ENCODE measurements at places on chromosomes 2 and 18.
A peak's percentile ranks its signal among the peaks of the same experiment; 100 is the strongest.

DNA sequence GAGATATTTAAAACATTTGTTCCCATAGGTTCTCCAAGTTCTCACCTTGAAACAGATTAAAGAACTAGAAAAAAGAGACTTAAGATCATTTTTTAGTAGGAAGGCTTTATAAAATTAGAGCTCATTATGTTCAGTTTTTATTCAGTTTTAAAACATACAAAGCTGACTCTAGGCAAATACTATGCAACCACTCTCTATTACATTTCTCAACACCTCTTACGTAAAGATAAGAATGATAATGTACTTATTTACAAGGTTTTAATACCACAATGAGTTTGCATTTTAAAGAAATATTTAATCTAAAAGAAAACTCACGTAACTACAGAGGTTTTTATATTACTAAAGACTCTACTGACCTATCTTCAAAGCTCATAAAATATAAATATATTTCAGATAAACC, 68.8 kb downstream of the TMEM131 start:
- no peak for DNase-seq

DNA sequence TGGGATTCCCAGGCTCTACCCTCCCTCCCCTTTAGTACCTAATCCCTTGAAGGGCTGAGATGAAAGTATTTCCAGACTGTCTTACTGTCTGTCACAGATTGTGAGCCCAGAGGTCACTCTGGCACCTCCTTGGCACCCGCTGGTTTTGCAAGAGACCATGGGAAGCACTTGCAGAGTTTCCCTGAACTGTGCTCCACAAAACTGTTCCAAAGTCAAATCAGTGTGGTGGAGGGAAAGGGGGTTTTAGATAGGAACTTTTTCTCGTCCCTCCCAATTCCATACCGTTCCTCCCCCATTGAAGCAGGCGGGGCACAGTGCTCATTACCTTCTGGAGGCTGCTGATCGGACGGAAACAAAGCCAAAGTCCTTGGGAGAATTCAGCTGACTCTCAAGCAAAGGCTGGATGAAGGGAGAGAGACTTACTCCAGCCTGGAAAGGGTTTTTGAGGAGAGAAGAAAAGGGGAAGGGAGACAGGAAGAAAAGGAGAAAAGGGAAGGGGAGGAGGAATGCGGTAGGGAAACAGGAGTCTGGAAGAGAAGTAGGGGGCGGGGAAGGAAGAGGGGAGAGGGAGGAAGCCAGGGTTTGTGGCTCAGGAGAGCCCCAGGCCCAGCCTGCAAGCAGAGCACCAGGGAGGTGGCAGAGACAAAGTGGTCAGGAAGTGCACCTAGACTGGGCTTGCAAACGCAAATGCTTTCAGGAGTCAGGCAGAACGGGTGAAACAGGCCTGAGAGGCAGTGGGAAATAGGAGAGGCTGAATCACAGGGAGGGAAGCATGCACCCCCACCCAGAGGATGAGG, 88.4 kb upstream of the SP3 start:
- DNase-seq: no peak

GRCh38 chr2:120480903-120481445, 135.0 kb downstream of the INHBB start:
- DNase-seq: no peak

- DNase-seq: no peak
These were observed 492.2 kb upstream of the RAB12 start for GRCh38 chr18:8117006-8117371.

DNA sequence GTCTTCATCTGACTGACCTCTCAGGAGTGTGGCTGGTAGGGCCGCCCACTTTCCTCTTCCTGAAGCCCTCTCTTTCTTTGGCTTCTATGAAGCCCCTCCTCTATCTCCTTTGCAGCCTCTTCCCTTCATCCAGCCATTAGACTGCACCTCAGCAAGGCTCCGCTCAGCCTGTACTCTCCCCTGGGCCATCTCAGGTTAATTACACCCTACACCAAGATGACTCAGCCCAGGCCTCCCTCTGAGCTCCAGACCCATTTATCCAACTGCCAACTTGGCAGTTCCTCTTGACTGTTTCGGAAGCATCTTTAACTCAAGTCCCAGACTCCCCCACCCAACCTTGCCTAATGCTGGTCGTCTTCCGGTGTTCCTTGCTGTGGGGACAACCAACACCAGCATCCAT, 5.8 kb upstream of the WNT6 start:
- peak; percentile 61 for DNase-seq

- DNase-seq: no peak
These were observed 30.3 kb downstream of the TNS1 start for GRCh38 chr2:217972490-217972889.

GRCh38 chr2:28366496-28367282, 26.0 kb upstream of the FOSL2 start:
- DNase-seq: no peak

- no peak for DNase-seq
These were observed 149.5 kb downstream of the SPP2 start for GRCh38 chr2:234199996-234200395.

DNA sequence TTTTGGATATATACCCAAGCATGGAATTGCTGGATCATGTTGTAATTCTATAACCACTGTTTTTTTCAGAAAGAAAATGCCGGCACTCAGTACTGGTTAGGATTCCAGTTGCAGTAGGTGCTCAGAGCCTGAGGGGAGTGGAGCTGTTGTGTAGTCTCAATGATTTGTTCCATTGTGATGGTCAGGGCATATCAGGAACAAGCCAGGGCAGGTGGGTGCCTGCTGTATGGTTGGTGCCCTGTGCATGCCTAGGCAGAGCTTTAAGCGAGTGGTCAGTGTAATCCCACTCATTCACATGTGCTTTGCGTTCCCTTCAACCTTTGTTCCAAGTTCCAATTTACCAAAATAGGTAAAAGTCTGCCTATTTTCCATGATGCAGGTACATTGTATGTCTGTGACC, 100.9 kb downstream of the FHOD3 start:
- DNase-seq: no peak

DNA sequence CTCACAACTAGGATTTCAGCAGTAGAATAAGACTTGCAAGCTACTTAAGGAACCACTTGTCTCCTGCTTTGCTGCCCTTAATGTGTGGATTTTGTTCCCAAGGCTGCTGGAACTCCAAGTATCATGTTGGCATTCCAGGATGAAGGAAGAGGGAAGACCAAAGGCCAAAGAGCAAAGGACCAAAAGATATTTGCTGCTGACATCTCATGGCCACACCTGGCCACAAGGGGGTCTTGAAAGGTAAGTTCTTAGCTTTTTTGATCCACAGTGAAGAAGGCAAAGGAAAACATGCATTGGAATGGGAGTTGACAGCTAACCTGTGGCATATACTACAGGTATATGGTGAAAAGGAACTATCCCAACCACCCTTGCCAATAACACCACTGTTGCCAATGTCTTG, 3.9 kb upstream of the MATN3 start:
- no peak for DNase-seq

DNA sequence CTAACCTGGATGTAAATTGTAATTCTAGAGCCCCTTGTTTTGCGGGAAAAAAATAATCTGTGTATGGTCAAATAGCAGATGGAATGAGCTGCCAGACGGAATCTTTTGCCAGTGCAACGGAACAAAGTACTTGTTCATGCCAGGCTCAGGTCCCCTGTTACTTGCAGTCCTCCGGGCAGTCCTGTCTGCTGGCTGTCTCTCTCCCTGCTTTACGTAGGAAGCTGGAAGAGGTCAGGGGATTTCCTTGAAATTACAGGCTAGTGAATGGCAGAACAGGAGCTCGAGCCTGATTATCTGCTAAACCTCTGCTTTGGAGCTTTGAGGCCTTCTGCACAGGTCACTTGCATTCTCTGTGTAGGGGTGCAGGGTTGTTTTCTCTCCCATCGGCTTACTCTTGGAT, 54.8 kb downstream of the LRRFIP1 start:
- no peak for DNase-seq

GRCh38 chr2:225182126-225182525, 139.9 kb upstream of the DOCK10 start:
- no peak for DNase-seq

- no peak for DNase-seq
These were observed 652.6 kb downstream of the BCL11A start for GRCh38 chr2:59900728-59901452.

- no peak for DNase-seq
These were observed 133.4 kb downstream of the CABLES1 start for GRCh38 chr18:23268641-23269040.

GRCh38 chr2:71736986-71737385, 283.6 kb downstream of the DYSF start:
- DNase-seq: peak; percentile 19

GRCh38 chr18:62371436-62371835, 46.3 kb downstream of the TNFRSF11A start:
- DNase-seq: no peak

- DNase-seq: no peak
These were observed 108.2 kb upstream of the MYCN start for GRCh38 chr2:15832030-15832709.

DNA sequence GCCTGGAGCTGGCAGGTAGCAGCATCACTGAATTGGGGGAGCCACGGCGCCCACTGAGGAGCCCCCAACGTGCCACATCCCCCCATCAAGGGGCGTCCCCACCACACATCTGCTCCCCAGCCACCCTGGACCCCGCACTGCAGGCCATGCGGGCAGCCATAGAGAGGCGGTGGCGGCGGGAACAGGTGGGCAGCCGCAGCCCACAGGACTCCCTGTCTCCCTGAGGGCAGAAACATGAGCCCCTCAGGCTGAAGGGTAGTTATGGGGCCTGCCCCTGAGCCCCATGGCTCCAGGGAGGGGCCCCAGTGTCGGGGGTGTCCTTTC, 26.6 kb downstream of the CROCC2 start:
- DNase-seq: no peak

DNA sequence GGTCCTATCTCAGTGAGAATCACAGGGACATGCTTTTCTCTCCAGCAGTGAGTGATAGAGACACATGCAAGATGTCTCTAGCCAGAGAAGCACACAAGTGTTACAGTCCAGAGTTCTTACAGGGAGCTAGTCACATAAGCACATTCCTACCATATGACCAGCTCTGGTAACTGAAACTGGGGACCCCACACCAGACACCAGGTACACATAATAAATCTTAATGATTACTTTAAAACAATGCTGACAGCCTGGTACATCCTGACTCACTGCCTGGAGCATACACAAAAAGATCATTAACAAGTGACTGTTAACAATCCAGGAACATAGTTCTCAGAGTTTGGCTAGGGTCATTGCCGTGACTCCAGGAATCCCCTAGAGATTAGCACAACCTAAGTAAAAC, 53.6 kb downstream of the GALNT1 start:
- DNase-seq: peak; percentile 79

- no peak for DNase-seq
These were observed 2.5 kb downstream of the SALL3 start for GRCh38 chr18:78981989-78982620.

DNA sequence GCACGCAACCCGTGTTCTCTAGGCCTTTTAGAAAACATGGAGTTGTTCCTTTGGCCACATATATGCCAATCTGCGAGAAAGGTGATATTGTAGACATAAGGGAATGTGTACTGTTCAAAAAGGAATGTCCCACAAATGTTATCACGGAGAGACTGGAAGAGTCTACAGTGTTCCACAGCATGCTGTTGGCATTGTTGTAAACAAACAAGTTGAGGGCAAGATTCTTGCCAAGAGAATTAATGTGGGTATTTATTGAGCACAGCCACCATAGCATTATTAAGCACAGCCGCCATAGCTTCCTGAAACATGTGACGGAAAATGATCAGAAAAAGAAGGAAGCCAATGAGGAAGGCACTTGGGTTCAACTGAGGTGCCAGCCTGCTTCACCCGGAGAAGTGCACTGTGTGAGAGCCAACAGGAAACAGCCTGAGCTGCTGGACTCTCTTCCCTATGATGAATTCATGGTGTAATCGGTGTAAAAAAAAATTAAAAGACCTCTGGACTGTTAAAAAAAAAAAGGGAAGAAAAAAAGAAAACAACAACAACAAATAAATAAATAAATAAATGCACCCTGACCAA, 29.0 kb upstream of the REL start:
- DNase-seq: no peak

DNA sequence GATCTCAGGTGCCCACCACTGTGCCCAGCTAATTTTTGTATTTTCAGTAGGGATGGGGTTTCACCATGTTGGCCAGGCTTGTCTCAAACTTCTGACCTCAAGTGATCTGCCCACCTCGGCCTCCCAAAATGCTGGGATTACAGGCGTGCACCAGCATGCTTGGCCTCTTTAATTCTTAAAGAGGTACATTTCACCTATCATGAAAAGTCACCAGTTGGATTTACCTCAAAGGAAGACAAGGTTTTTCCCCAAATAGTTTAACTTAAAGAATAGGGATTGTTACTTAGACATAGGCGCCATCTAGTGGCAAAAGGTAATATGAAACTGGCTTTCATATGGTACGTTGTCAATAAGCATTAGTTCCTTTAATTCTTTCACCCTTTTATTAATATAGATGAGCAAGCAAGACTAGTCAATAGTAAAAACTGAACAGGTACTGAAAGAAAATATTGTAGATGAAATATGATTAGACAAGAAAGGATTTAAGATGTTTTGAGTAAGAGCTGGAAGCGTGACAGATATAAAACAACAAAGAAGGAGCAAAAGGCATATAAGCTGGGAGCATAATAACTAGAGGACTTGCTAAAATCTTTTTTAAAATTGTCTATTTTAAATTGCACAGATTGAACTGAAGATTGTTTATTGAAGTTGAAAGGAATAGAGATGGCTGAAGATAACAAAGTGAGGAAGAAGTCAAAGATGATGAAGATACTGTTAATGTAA, 35.0 kb upstream of the PSMD14 start:
- DNase-seq: peak; percentile 48

GRCh38 chr18:44123743-44124142, 556.9 kb upstream of the SETBP1 start:
- DNase-seq: peak; percentile 21

DNA sequence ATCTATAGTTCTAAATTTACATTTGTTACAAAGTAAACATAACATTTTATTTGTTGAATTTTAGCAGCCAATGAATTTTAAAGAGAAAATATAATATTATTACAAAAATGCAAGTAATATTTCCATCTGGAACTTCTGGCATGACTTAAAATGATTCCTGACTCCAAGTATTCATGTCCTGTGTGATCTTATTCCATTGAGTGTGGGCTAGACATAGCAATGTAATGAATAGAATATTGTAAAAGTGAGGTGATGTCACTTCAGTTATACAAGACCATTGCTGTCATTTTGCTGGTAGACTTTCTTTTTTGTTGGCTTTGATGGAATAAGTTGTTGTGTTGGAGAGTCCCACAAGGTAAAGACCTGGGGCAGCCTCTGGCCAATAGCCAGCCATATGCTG, 912.2 kb upstream of the PIK3C3 start:
- peak; percentile 16 for DNase-seq

- DNase-seq: no peak
These were observed 24.9 kb downstream of the CLK1 start for GRCh38 chr2:200839513-200839912.

- DNase-seq: no peak
These were observed 322.3 kb upstream of the EPAS1 start for GRCh38 chr2:45974762-45975408.

DNA sequence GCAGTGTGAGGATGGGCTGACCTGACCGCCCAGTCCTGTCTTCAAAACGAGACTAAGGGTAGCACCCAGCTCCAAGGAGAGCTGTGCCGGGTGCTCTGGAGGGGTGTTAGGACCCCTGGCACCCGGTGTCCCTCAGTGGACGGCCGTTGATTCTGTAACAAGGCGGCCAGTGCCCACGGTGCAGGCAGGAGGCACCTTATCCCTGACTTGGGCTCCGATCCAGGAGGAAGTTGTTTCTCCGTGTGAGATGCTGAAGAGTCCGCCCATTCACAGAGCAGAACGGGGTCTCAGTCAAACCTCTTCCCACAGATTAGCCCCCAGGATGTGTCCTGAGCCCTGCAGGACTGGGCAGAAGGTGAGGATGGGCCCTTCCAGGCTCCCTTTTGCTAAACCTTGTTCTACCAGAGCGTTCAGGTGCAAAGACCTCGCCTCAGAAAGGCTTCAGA, 123.0 kb downstream of the NFATC1 start:
- DNase-seq: no peak

All from fibroblast of skin of abdomen (primary cell).